ENCODE measurements at places on chromosomes 16 and 17.

GRCh38 chr16:17308186-17308585 is 162.6 kb downstream of the XYLT1 start:
- DNase-seq, result no peak

- no peak for DNase-seq
Measured at GRCh38 chr16:30065943-30066760, 592 bp downstream of the ALDOA start.

DNA sequence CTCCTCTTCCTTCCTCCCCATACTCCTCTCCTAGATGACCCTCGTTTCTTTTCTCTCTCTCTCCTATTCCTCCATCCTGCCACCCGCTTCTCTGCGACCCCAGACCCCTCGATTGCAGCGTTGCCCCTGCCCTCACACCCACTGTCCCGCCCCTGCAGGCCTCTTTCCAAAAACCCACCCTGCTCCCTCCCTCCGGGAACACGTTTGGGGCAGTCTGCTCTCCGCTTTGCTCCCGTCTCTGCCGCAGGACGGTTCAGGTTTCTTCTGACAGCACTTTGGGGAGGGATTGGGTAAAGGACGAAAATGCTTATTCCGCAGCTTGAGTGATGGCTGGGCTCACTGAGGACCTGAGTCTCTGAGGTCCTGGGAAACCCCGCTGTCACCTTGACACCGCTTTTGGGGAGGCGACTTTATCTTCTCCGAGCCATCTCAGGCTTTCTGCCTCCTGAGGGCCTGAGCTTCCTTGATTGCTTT is 690 bp downstream of the NDE1 start:
- no peak for DNase-seq

DNA sequence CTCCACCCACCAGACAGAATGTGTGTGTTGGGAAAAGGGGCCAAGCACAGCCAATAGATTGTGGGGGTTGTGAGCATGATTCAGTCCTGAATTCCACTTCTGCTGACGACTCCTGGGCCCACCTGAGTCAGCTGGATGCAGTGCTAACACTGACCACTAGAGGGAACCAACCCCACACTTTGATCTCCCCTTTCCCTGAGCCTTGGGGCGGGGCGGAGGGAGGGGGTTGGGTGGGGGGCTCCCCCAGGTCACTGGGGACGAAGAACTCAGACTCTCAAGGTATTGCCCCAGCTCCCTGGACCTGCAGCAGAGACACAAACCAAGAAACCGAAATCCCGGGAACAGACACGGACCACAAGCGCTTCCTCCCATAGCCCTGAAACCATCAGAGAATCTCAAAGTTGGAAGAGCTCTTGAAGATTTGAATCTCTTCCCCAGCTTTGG is 621 bp upstream of the CSHL1 start:
- peak; percentile 38 for DNase-seq

DNA sequence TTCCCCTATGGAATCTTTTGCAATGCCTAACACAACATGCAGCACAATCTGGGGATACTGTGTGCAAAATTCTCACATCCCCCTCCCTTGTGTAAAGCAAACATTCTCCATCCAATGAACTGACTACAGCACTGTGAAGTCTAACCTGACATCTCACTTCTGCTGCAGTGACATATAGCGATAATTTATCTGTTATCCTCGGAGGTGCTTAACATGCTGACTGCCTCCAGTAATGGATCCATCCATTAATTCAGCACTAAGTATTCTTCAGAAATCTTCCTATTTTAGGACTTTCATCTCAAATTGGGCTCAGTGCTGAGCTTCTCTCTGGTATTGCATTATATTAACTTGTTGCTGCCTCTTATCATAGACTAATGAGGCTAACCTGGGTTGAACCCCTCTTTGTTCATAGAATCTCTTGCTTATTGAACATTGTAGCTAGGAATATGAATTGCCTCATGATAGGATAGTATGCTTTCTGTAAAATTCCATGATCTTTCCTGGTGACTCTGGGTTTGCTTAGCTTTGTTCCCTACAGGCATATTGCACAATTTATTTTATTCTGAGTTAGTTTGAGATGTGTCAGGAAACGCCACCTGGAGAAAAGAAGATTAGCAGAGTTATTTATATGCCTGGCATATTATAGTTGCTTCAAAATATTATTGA is 187.9 kb downstream of the CNTNAP4 start:
- DNase-seq, result no peak

DNA sequence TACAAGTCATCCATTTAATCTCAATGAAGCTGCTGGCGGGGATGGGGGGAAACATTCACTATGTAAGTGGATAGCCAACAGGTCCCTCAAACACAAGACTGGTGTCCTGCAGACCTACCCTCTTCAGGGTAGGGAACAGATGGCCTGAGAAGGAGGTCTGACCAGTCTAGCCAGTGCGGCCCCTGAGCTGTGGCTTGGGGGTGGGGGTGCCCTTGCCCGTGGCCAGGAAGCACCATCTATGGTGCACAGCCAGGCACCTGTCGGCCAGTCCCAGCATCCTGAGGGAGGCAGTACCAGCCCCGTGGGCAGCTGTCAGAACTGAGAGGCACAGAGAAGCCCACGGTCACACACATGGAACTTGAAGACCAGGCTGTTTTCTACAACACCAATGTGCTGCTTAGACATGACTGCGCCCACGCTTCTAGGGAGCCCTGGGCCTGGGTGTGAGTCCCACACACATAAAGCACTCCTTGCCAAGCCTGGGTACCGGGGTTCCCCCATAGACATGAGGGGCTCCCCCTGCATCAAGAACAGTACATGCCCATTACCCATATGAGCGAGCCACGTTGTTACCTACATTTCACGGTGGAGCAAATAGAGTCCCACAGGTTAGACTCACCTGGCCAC is 40.9 kb downstream of the RMI2 start:
- DNase-seq, result no peak

DNA sequence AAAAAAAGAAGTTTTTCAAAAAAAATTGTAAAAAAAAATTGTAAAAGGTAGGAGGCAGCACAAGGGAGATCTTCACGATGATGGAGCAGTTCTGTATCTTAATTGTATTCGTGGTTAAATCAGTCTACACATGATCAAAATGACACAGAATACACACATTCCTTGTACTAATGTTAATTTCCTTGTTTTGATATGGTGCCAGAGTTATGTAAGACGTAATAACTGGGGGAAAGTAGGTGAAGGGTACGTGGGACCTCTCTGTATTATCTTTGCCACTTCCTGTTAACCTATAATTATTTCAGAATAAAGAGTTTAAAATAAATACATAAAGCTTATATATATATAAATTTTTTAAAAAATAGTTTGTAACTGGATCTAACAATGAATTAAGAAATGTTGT is 36.8 kb downstream of the HELZ start:
- no peak for DNase-seq

DNA sequence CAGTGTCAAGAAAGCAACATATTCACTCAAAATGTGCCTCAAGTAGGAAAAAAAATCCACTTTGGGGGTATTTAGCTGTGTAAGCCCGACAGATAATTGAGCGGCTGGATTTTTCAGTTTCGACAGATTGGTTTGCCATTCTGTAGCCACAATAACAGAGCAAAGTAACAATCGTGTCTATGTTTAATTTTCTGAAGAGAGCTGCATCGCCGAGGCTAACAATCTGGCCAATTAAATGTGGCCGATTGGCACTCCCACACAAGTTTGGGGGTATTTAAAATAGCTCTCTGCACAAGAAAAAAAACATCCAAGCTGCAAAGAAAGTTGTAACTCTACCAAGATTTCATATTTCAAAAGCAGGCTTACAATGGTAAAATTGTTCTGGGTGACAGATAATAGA is 99.7 kb upstream of the CDH13 start:
- DNase-seq, result no peak

DNA sequence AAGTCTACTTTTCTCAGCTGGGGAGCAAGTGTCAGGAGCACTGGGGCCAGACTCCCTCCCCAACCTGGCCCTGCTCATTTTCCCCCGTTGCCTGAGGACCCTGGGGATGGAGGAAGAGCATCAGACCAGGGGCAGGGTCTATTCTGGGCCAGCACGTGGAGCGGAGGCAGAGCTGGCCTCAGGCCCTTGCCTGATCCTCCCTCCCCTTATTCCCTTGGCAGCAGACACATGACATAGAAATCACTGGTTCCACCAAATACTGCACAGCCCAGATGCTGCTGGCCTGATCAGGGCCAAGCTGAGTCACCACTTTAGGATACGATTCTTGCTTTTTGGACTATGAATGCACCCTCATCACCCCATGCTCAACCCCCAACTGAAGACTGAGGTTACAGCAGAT is 15.8 kb upstream of the AGRP start:
- no peak for DNase-seq

DNA sequence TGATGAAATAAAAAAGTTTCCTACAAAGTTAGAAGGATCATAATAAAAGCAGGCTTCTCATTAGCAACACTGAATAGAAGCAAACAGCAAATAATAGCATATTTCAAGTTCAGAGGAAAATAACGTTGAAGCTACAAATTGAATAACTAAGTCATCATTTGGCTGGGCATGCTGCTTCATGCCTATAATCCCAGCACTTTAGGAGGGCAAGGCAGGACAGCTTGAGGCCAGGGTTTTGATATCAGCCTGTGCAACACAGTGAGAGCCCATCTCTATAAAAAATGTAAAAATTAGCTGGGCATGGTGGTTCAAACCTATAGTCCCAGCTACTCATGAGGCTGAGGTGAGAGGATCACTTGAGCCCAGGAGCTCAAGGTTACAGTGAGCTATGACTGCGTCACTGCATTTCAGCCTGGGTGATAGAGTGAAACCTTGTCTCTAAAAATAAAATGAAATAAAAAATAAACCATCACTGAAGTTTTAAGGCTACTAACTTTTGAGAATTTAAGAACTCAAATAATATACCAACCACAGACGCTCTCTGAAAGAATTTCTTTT is 25.5 kb downstream of the NCOR1 start:
- DNase-seq, result no peak

- DNase-seq, result peak; percentile 22
Measured at GRCh38 chr17:8220783-8221662, 10.6 kb upstream of the AURKB start.

GRCh38 chr17:37405955-37406634 is 541 bp downstream of the ACACA start:
- no peak for DNase-seq

DNA sequence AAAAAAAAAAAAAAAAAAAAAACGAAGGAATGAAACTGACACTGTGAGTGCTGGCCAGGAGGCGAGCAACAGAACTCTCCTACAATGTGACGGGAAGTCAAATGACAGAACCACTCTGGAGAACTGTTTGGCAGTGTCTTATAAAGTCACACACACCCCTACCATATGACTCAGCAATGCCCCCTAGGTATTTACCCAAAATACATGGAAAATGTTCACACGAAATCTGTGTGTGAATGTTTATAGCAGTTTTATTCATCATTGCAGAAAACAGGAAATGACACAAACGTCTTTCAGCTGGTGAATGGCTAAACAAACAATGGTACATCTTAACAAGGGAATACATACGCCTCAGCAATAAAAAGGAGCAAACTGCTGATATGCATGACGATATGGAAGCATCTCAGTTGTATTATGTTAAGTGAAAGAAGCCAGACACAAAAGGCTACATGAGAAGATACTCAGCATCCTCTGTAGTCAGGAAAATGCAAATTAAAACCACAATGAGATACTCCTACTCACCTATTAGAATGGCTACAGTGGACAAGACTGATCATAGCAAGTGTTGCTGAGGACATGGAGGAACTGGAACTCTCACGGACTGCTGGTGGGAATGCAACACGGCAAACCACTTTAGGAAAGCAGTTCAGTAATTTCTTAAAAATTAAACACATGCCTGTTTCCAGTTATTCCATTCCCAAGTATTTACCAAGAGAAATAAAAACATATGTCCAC is 74.7 kb downstream of the TBC1D16 start:
- DNase-seq, result no peak

GRCh38 chr17:55911186-55911585 is 160.3 kb downstream of the PCTP start:
- DNase-seq, result no peak

GRCh38 chr16:85403693-85404092 is 209.4 kb upstream of the GSE1 start:
- DNase-seq, result no peak

GRCh38 chr17:79659376-79659775 is 48.5 kb upstream of the RBFOX3 start:
- DNase-seq, result no peak

- no peak for DNase-seq
Measured at GRCh38 chr16:75089486-75090202, 26.9 kb downstream of the LDHD start.

- no peak for DNase-seq
Measured at GRCh38 chr16:53412549-53412948, 21.7 kb upstream of the RBL2 start.

Data from GM19239 (cell line).